ENCODE measurements at places on chromosomes 1 and 21.

DNA sequence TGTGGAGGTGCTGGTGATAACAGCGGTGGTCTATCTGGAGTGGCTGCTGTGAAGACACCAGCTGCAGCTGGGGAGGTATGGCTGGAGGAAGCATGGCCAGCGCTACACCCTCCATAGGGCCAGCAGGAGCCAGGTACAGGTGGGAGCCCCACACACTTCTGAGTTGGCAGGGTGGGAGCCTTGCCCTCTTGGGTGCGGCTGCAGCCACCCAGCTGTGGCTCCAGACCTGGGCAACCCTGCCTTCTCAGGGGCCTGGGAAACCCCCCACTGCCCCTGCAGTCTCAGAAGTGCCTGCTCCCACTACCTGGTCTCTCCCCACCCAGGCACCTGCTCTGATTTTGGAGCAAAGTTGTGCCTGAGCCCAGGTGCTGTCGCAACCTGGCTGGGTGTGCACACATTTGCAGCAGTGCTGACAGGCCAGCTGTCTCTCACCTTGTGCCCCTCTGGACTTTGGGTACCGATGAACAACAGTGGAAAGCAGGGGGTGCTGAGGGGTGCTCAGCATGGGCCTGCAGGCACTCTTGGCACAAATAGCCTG lies 76.2 kb downstream of the DPYD start:
- DNase-seq = no peak

DNA sequence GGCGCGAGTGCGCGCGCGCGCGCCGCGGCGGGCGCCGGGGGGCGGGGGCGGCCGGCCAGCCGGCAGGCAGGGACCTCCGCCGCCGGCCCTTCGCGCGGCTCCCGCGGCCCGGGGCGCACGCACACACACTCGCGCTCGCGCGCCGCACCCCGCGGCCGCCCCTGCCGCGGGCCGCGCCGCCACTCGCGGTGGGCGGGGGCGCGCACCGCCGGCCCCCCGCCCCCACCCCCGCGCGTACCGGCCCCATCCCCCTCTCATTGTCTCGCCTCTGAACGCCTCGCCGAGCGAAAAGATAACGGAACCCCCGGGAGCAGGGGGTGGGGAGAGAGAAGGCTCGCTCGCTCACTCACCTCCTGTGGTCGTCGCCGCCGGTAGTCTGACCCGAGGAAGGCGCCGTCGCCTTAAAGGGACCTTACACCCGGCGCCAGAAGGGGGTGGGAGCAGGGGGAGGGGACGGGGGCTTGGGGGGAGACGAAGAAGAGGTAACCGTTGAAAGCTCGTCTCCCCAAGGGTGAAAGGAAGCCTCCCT lies 428 bp downstream of the POGZ start:
- DNase-seq = peak; percentile 75

DNA sequence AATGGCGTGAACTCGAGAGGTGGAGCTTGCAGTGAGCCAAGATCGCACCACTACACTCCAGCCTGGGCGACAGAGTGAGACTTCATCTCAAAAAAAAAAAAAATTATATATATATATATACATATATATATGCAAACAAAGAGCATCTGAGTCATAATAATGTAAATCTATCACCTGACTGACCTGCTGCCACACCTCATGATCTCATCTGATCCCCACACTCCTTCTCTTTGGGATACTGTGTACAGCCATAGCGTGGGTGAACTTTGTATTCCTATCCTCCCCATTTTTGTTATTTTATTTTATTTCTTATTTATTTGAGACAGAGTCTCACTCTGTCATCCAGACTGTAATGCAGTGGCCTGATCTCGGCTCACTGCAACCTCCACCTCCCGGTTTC lies 2.6 kb upstream of the HDAC1 start:
- DNase-seq = no peak

GRCh38 chr1:25695090-25695770 lies 78.6 kb downstream of the MAN1C1 start:
- peak; percentile 81 for DNase-seq

DNA sequence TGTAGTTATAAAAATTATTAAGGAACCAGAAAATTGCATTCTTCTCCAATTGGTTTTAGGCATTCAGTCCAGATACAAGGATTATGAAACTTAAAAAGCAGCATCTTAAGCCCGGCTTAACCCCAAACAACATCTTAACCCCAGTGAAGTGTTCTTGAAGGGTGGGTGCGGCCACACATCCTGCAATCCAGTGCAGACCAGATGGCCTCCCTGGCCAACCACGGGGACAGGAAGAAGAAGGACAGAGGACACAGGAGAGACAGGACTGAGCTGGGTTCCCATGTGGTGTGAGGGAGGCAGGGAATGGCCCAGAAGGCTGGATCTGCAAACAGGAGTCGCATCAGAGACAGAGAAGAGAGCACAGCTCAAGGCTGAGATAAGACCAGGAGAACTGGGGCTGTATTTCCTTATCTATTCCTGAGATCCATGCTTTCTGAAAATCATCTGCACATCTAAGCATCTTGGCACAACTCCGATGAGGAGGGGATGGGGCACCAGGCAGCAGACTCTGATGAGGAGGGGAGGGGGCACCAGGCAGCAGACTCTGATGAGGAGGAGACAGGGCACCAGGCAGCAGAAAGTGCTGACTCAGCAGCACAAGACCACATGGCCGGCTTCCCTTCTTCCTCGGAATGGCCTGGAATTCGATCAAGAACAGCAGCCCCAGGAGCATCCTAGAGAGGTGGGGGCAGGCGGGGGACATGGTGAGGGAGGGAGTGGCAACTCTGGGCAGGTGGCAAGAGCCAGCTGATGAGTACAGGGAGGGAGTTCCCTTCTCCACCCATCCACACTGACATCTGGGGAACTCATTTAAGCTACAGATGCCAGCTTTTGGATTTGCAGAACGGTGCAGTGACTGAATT lies 26.6 kb downstream of the ABCG1 start:
- DNase-seq = no peak

- no peak for DNase-seq
Observed at GRCh38 chr1:215986401-215986800, 419.3 kb downstream of the KCTD3 start.

DNA sequence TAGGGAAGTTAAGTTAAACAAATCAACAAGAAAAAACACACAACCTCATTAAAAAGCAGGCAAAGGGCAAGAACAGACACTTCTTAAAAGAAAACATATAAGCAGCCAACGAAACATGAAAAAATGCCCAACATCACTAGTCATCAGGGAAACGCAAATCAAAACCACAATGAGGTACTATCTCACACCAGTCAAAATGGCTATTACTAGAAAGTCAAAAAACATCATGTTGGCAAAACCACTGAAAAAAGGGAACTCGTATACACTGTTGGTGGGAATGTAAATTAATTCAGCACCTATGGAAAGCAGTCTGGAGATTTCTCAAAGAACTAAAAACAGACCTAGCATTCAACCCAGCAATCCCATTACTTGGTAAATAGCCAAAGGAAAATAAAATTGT lies 51.1 kb downstream of the HSF2BP start:
- DNase-seq = peak; percentile 49

GRCh38 chr21:30818837-30819610 lies 6.0 kb upstream of the KRTAP8-1 start:
- no peak for DNase-seq

DNA sequence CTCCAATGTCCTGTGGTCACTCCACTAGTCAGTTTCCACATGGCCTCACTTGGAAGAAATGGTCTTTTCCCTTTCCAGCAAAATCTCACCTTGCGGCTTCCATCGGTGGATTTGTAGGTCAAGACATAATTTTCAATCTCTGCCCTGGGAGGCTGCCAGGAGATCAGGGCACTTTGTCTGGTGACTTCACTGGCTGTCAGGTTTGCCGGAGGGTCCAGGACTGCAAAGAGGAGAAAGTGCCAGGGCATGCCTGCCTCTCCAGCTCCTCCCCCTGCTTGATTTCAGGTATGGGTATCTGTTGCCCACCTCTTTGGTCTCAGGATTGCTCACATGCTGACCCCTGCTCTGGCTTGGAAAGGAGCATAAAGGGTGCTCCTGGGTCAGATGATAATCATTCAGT lies 162.8 kb upstream of the KIAA0040 start:
- DNase-seq = no peak
